Metanephros (tissue), 2 donors: ENCODE measurements at places on chromosomes 4 and X. TPM values are rescaled to one million over a fixed set of nuclear protein-coding genes. Genes with fewer than 3 reads are reported as not detected.

The ADH6 gene
- total RNA-seq: 8.8 TPM

The RHOXF2 gene
- total RNA-seq: not detected

The CDX4 gene
- total RNA-seq: not detected

The CXCL8 gene
- 6.0 TPM for total RNA-seq

The ENPEP gene
- total RNA-seq: 52.5 TPM

The RIBC1 gene
- total RNA-seq: 3.9 TPM

The IGBP1 gene
- 59.3 TPM for total RNA-seq

The SOD3 gene
- total RNA-seq: 28.8 TPM

The GPR34 gene
- total RNA-seq: 7.2 TPM

The CLGN gene
- total RNA-seq: 0.47 TPM

The NDNF gene
- 35.4 TPM for total RNA-seq

The ZCCHC18 gene
- total RNA-seq: 2.5 TPM

The RRH gene
- 0.18 TPM for total RNA-seq

The ARMCX4 gene
- total RNA-seq: 16.4 TPM

The MGARP gene
- 0.12 TPM for total RNA-seq

The PABPC1L2B gene
- total RNA-seq: not detected

The EDA gene
- total RNA-seq: 11.7 TPM

The CLNK gene
- total RNA-seq: 0.93 TPM

The SLIT2 gene
- 33.7 TPM for total RNA-seq

The ELK1 gene
- total RNA-seq: 18.6 TPM

The STATH gene
- not detected for total RNA-seq
